HuH-7.5 (cell line): ENCODE measurements at places on chromosomes 3 and 15.

DNA sequence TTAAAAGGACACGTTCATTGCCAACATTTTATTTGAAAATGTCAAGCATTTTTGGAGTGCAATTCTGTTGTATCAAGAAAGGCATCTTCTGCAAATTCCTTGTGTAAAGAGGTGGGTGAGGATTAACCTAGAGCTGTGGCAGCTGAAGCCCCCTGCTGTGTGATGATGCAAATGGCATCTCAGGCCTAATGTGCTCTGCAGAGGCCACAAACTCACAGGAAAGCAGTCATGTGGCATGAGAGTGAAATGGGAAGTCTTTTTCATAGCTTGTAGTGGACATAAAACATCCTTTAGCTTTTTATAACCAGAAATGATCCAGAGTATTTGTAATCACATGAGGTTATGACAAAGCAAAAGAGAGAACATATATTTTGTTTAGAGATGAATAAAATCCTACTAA is 6.4 kb downstream of the CADM2 start:
- peak; percentile 16 for DNase-seq

GRCh38 chr3:52041118-52041731 is 15.1 kb downstream of the DUSP7 start:
- no peak for DNase-seq

- no peak for DNase-seq
These were observed 6.3 kb downstream of the TEX264 start for GRCh38 chr3:51677358-51677757.

- no peak for DNase-seq
These were observed 65.0 kb downstream of the CCNL1 start for GRCh38 chr3:157094751-157095480.

DNA sequence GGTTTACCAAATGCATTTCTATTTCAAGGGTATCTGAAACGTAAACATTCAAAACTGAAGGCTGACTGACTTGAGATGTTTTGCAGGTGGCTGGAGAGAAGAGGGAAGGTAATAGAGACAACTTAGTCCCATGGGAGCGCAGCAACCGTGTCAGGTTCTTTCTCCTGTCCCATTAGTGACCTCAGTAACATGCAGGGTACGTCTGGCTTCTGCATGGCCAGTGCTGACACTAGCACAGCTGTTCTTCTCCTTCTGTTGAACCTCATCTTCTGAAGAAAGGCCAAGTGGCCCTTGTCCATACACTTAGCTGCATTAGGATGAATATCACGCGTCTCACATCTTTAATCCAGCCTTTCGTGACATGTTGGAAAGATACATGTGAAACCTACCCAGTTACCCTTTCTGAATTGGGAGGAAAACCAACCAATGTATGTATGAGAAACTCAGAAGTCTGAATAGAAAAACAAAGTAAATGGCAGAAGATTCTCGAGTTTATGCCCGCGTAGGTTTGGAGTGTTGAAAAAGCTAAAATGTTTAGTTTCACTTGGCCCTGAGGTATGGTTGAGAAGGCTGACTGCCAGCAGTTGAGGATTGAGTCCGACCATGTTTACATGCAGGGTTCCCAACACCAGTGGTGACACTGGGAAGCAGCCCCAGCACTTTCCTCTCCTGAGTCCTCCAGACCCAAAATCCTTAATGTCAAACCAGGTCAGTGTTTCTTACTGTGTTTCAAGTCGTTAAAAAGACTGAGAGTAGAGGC is 10.3 kb downstream of the NCBP2 start:
- DNase-seq: no peak

GRCh38 chr3:52394751-52395502 is 50.0 kb downstream of the SEMA3G start:
- DNase-seq: no peak

DNA sequence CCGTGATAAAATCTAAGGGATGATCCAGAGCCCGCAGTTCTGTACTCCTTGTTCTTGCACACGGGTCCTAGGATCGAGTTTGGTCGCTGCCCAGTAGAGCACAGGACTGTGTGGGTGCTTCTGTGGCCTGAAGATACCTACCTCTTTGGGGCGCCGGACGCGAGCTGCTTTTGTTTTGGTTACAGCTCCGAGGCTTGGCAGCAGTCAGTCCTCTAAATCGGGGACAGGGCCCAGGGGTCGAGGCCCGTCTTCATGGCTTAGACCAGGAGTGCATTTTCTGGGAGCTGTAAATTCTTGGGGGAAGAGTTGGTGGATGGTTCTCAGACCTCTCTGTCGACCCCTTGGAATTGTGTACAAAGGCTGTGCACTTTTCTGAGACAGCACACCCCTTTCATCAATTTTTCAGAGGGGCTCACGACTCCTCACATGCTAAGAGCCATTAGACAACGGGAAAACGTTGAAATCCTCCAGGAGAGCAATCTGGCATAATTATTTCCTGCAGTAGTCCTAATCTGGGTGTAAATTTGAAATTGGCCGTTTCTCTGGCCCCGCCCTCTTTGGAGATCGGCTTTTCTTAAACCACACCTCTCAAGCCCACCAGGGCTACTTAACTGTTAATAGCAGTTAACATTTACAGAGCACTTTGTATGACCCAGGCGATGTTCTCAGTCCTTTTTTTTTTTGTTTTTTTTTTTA is 928 bp downstream of the CEP97 start:
- DNase-seq: no peak

GRCh38 chr3:127678611-127679533 is 6.1 kb downstream of the ABTB1 start:
- DNase-seq: no peak

DNA sequence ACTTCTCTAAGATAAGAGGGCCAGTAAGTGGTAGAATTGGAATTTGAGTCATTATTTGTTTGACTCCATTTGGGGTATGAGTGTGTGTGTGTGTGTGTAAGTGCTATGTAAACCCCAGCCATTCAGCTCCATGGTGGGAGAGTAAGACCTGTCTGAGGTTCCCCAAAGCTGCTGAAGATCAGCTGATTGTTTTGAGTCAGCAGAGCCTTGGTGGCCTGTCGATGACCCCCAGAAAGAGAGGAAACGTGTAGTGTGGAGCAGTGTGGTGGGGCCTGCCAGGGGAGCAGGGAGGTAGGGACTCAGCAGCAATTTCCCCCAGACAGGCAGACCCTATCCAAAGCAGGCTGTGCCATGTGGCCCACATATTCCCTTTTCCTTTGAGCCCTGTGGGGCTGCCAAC is 5.3 kb downstream of the DVL3 start:
- no peak for DNase-seq

- no peak for DNase-seq
These were observed 72.9 kb upstream of the ATP10A start for GRCh38 chr15:25936004-25936403.

- DNase-seq: peak; percentile 41
These were observed 67.6 kb downstream of the SLC6A11 start for GRCh38 chr3:10883478-10884234.

DNA sequence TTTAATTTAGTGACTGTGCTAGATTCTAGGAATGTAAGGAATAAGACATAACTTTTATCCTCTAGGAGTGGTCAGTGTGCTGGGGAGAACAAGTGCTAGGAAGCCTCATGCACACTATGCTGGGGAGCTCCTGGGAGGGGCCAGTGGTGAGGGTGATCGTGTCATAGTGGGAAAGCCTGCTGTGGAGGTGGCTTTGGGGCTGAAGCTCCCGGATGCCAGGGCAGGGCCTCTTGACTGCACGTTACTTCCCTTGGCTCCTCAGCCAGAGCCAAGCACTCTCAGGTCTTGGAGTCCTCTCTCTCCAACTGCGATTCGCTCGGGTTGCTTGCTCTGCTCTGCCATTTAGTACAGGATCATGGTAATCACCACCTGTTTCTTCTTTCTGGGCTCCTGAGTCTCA is 33.6 kb downstream of the SQOR start:
- no peak for DNase-seq

- no peak for DNase-seq
These were observed 11.0 kb upstream of the BFSP2 start for GRCh38 chr3:133388696-133389395.

DNA sequence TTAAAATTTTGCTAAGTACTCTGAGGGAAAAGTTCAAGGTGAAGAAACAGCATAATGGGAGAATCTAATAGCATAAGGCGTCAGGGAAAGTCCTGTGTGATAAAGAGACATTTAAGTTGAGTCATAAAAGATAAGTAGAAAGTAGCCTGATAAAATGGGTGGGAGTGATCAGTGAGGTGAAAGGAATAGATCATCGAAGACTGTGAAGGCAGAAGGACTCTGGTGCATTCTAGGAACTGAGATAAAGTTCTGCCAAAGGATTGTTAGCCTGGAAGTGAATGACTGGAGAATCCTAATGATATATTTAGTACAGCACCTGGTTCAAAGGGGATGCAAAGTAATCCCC is 149.9 kb downstream of the CFAP20DC start:
- no peak for DNase-seq

- DNase-seq: no peak
These were observed 47.8 kb downstream of the BTD start for GRCh38 chr3:15649341-15649740.

- no peak for DNase-seq
These were observed 170.5 kb downstream of the GREM1 start for GRCh38 chr15:32888221-32888761.

GRCh38 chr3:156349978-156350377 is 204.9 kb downstream of the SSR3 start:
- no peak for DNase-seq

DNA sequence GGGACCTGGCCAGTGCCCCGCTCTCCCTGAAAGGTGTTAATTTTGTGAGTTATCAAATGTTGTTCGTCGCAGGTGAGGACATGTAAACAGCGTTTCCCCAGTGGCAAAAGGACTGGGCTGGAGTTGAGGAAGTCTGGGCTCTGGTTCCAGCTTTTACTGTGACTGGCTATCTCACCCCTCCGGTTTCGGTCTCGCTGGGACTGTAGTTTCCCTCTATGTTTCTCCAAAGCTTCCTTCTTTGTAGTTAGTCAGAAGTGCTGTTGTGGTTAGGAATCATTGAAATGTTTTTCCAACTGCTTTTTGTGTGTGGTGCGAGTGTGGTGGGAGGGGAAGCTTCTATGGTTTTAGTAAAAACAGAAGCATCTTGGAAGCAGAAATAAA is 990 bp upstream of the CLDN1 start:
- no peak for DNase-seq

GRCh38 chr15:47711655-47712054 is 5.7 kb upstream of the SEMA6D start:
- no peak for DNase-seq

GRCh38 chr3:21979706-21980105 is 228.7 kb upstream of the ZNF385D start:
- no peak for DNase-seq

- DNase-seq: no peak
These were observed 95.2 kb downstream of the CHSY1 start for GRCh38 chr15:101156509-101157159.

- DNase-seq: no peak
These were observed 108.7 kb downstream of the GALK2 start for GRCh38 chr15:49278751-49279150.

- DNase-seq: no peak
These were observed at the start of gene SPESP1 for GRCh38 chr15:68930268-68931022. Gene SPESP1, plus strand, starts transcription at chr15:68930525. Its CDS starts 129 bp downstream, at chr15:68930654.

DNA sequence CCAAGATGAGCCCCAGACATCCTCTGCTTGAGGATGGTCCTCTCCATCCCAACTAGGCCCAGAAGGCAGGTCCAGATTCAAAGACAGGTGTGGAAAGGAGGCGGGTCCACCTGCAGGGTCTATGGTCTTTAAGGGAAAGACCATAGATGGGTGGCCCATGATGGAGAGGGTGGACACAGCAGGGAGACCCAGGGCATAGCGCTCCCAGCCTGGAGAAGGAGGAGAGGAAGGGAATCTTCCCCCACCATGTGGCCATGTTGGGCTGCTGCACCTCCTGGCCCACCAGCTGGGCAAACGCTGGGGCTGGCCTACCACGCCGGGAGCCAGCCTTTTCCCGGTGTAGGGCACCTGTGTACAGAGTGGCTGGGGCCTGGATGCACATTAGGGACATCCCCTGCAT is 265.2 kb upstream of the TLE3 start:
- peak; percentile 75 for DNase-seq

- DNase-seq: no peak
These were observed 26.5 kb upstream of the PLOD2 start for GRCh38 chr3:146187334-146187950.

GRCh38 chr15:33547876-33548275 is 237.1 kb downstream of the RYR3 start:
- DNase-seq: no peak
